NCI-H187 treated with DMSO at 0.1 percent for 48 hours (cell line): ENCODE measurements at places on chromosomes 3 and 15.

DNA sequence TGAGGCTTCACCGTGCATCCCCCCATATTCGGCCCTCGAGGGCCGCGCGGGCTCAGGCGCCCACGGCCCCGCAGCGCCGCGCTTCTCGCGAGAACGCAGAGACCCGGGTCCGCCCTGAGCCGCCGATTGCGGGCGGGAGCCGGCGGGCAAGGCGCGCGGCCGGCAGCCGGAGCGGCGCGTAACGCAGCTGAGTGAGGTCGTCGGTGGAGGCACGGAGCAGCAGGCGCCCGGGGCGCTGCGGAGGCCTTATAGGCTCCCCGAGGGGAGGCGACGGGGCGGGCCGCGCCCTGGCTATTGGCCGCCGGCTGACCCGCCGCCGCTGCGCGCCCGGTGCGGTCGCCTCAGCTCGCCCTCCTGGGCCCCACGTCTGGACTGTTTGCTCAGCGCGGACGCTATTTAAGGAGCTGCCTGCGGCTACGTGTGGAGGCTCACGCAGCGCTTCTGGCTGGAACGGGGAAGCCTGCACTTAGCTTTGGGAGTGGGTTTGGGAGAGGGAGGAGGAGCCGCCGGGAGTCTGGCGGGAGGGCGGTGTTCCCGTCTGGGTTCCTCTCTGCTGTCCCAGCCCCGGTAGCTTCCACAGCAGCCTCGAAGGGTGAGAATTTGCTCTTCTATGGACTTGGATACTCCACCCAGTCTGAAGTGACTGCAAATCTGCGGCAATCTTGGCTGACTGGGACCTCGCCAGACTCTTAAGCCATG is at the start of gene PLOD2:
PLOD2 (minus strand) TSS at position 221 of the 699 bp plus-strand sequence; CDS start at position 26, 195 bp downstream.
- no peak for DNase-seq

GRCh38 chr15:87477737-87478686 is 778.5 kb downstream of the NTRK3 start:
- no peak for DNase-seq

DNA sequence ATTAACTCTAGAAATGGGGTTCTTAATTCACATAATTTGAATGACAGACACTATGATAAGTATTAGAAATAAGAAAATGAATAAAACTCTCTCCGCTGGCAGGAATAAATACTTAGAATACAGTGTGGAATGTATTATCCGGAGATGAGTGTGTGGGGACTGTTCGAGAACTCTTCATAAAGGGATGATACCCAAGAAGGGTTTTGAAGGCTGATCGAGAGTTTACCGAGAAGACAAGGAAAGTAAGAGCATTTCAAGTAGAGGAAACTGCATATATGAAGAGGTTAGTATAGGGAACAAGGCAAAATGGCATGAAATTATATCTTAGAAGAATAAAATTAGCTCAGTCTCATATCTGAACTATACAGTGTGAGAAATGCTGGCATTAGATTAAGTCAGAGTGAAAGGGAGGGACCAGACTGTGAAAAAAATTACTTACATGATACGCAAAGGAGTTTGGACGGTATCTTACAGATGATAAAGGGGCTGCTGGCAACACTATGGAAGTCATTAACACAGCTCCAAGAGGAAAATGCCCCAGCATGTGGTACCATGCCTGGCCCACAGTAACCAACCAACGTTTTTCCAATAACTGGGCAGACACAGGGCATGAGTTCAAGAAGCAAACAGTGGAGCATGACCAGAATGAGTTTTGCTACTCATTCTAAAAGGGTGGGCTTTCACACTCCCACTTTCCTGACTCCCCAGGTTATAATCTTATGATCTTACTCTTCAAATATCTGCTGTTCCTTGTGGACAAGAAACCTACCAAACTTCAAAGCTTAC is 6.5 kb downstream of the DCBLD2 start:
- no peak for DNase-seq

DNA sequence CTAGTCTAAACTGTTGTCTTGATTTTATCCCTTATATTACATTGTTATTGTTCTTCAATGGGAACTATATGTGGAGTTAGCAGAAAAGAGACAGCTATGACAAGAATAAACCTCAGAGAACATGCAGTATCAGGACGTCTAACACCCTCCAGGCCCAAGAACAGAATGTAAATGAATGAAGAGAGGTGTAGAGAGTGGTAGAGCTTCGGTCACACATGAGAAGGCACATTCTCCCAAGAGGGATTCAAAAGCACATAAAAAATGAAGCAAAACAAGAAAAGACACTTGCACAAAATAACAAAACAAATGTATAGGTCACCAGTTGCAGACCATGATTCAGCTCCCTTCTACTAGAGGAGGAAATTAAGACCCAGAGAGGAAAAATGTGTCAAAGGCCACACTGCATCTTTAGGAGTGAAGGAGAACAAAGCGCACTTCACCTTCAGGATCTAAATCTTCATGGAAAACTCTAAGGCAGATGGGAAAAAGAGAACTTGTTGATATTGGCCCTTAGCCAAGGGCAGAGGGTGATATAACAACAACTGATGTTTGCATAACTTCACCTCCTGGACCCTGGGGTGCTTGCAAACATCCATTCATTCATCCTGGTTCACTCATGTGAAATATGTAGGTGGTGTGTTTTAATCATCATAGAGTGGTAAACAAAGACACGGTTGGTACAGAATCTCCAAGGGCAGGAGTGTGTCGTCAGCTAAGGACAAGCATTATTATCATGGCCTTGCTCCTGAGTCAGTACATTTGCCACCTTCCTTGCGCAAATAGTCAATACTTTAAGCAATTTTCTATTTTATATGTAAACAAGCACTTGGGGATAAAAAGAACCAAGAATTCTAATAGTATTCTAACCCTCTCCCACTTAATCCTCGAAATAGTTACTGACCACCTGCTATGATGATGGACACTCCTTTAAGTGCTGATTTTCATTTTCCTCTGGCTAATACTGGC is 8.8 kb downstream of the NEK10 start:
- DNase-seq, result no peak

GRCh38 chr3:148214705-148215104 is 483.0 kb upstream of the AGTR1 start:
- DNase-seq, result no peak

- DNase-seq, result no peak
Measured at GRCh38 chr15:26967719-26968269, 3.2 kb upstream of the GABRG3 start.

GRCh38 chr3:101204246-101204645 is 116.1 kb downstream of the IMPG2 start:
- DNase-seq, result no peak
